NCI-H345 (cell line): ENCODE measurements at places on chromosomes 1 and 21.
A peak's percentile ranks its signal among the peaks of the same experiment; 100 is the strongest.

DNA sequence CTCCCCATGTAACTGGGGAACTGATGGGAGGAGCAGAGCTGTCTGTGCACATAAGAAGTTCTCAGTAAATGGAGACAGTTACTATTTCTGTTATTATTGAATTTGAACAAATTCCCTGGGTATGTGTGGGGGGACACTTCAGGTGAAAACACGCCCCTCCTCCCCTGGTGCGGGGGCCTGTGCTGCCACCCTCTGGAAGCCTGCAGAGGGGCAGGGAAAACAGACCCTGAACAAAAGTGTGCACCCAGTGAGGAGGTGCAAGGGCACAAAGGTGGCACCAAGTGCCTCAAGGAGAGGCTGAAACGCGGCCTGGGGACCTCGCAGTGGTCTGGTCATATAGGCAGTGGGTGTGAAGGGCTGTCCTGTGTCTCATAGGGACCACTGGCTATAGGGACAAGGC lies 18.2 kb upstream of the NADK start:
- DNase-seq, result no peak

DNA sequence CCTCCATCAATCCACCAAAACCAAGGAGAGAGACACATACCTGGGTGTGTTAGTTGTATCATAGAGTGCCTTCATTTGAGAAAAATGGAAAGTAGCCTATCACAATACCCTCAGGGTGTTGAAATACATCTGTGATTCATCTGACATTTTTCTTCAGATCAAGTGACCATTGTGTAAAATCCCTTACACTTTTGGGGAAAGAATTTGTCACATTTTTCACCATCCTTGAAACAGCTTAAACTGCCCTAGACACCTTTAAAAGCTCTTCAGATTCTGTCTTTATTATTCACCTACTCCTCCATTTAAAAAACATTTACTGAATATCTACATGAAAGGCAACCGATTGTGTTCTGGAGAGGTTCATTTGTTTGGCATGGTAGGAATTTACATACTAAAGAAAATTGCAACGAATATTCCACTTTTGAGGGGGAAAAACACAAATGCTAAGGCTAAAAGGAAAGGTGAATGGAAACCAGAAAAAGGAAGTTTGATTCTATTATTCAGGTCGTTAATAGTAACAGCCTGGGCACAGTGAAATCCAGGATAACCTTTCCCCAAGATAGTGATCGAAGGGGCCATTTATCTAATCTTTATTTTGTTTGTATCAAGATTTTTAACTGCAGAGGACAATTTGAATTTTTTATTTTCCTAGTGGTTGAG lies 70.4 kb upstream of the SAMSN1 start:
- DNase-seq, result no peak

GRCh38 chr1:172453153-172453545 lies 9.3 kb upstream of the PIGC start:
- no peak for DNase-seq

- no peak for DNase-seq
Observed at GRCh38 chr21:32278103-32278502, 746 bp downstream of the MIS18A start.

DNA sequence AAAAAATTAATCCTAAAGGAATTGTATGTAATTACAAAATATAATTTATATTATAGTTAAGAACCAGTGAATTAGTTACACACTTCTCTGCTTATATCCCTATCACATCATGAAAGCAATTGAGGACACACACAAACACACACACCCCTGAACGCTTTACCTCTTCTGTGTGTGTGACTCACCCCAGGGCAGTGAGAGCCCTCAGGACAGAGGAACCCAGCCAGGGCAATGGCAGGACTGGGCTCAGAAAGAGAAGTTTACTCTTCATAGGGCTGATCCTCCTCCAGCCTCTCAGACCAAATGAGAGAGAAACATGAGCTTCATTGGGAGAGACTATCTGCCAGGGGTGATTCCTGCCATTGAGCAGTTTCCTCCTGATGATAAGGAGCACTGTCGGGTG lies 38.1 kb downstream of the SLC44A3 start:
- no peak for DNase-seq

GRCh38 chr1:112322983-112323678 lies 72.9 kb upstream of the CTTNBP2NL start:
- DNase-seq, result no peak

- no peak for DNase-seq
Observed at GRCh38 chr21:19565587-19565986, 1162.0 kb upstream of the TMPRSS15 start.

DNA sequence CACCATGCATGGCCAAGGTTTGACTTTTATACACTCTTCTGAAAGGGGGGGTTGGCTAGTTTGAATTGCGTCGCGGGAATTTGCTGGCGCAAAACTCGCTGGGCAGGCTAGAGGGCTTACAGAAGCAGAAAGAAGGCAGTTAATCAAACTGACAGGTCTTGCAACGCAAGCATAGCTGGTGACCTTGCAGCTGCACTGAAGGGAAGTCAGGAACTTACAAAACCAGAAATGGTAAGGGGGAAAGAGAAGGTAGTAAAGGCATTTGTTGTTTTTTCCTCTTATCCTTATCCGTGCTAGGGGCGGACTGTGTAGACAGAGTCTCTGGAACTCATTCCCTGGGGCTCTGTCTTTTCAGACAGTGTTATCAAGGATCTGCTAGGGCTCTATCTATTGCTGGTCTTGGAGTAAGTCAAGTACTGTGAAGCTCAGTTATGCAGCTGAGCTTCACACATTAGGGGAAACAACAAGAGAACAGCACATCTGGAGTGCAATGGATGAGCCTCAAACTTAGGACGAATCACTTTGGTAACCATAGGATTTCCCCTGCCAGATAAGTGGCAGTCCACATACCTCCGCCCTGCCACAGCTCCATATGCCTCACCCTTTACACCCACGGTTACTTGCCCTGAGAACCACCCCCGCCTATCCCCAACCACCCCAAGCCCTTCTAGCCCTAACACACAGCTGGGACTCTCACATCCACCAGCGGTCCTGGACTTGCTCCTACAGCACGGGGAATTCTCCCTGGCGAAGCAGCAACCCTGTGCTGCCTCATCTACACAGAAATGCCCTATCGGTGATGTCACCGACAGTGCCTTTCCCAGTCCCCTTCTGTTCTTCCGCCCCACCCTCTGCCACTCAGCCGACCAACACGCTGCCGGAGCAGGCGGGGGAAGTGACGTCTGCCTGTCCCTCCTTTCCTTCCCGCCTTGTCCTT lies 251.4 kb downstream of the FAM72C start:
- DNase-seq, result no peak

DNA sequence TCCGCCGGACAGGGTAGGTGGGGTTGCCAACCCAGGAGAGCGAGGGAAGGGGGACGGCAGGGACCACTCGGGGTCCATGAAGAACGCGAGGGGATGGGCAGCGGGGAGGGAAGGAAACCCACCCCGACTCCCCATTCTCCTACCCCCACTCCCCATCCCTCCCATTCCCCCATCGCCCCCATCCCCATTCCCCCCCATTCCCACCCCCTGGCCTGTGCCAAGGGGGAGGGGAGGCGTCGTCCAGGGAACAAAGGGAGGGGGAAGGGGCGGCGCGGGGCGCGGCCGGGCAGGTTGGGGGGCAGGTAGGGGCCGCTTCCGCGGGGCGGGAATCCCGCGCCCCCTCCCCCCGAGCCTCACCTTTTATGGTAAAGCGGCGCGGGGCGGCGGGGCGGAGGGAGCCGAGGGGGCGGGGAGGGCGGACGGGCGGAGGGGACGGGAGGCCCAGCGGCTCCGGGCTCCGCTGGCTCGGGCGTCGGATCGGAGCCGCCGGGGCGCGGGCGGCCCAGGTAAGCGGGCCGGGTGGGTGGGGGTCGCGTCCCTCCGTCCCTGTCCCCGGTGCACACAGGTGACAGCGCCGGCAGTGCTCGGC lies at the start of gene FBLIM1:
Gene FBLIM1, plus strand, starts transcription at position 453 of the 589 bp plus-strand sequence. CDS start 6,189 bp downstream, outside the sequence.
- peak; percentile 19 for DNase-seq
